Lower leg skin (tissue), 4 donors: ENCODE measurements at places on chromosomes 5 and 9. TPM values are rescaled to one million over a fixed set of nuclear protein-coding genes. Genes with fewer than 3 reads are reported as not detected.

GRCh38 chr5:180343831-180344695, 9.1 kb downstream of the GFPT2 start:
- DNase-seq = no peak

DNA sequence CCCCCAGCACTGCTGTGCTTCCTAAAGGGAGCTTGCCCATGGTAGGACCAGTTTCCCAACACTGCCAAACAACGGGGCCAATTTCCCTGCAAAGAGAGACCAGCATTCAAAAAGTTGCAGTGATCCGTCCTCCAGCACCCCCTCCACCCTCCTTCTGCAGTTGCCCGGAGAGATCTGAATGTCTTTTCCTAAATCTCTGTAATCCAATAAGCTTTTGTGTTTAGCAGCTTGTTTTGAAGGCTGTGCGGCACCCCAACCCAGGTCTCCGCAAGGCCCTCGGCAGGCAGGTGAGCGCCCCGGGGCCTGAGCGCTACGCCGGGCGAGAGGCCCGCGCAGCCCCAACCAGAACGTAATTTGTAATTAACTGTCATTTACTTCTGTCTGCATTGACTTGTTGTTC, 366.9 kb upstream of the IRX2 start:
- DNase-seq = no peak

- DNase-seq = no peak
Observed at GRCh38 chr5:35513612-35514011, 104.1 kb upstream of the SPEF2 start.

DNA sequence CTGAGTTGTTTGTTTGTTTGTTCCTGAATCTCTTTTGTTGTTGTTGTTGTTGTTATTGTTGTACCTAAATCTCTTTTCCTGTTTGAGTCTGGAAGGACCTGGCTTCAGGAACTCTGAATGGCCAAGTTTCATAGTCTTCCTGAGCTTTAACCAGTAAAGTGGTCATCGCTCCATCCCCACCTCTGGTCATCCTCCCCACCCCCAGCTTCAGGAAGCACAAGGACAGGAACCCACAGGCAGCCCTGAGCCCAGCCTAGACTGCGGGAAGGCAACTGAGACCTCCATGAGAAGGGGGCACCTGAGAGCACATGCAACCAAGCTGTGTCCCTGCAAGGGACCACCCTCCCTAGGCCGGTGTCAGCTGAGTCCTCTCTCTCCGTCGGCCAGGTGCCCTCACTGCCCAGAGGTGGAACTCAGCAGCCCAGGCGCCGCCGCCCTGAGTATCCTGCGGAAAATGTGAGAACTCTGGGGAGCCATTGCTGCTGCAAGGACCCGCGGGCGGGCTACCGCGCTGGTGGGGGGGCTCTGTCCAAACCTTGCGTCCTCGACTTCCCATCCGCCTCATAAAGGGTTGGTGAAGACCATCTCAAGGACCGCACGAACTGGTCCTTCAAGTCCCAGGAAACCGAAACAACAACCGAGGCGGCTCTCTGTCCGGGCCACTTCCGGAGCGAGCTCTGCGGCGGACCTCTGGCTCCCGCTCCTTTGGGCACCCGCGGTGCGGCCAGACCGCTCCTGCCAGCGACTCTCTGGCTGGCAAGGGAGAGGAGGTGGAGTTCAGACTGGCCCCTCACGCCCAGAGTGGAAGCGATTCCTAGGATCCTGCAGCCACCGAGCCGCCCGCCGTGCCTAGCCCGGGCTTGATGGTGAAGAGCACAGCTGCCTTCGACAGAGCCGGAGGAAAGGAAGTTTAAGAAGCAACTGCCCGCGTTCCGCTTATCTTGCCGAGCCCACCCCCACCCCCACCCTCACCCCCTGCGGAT, 4.2 kb downstream of the BARX1 start:
- peak; percentile 85 for DNase-seq

DNA sequence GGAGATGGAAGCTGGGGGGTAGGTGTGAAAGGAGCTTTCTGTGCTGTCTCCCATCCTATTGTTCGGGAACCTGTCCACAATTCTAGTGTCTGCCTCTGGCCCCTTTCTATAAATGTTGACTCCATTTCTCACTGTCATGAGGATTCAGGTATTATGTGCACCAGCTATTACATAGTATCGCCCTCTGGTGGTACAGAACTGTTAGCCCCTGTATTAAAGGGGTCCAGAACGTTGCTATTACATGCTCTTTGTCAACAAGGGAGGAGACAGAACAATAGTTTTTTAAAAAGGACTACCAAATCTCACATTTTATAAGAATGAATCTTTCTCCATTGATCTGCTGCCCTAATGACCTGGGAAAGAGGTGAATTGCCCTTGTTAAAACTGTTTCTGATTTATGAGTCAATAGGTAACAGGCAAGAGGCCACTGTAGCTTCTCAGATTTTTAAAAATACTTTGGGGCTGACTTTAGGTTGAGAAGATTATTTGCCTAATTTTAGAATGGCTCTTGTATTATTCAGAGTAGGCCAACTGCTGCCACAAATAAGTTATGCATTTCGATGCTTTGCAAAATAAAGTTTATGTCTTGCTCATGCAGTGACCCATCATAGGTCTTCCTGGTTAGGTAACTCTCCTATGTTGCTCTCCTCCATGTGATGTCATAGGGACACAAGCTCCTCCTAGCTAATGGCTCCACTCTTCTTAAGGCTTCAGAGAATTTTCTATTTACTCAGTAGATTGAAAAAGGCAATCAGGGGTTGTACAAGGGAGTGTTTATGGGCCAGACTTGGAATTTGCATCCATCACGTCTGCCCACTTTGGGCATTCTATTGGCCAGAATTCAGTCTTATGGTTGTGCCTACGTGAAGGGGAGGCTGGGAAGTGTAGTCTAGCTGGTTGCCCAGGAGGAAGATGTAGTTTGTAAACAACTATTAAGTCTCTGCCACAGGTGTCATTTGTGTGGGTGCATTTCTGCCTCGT, 20.8 kb downstream of the DCANP1 start:
- DNase-seq = no peak

- no peak for DNase-seq
Observed at GRCh38 chr9:83007521-83008300, 55.2 kb downstream of the RASEF start.

DNA sequence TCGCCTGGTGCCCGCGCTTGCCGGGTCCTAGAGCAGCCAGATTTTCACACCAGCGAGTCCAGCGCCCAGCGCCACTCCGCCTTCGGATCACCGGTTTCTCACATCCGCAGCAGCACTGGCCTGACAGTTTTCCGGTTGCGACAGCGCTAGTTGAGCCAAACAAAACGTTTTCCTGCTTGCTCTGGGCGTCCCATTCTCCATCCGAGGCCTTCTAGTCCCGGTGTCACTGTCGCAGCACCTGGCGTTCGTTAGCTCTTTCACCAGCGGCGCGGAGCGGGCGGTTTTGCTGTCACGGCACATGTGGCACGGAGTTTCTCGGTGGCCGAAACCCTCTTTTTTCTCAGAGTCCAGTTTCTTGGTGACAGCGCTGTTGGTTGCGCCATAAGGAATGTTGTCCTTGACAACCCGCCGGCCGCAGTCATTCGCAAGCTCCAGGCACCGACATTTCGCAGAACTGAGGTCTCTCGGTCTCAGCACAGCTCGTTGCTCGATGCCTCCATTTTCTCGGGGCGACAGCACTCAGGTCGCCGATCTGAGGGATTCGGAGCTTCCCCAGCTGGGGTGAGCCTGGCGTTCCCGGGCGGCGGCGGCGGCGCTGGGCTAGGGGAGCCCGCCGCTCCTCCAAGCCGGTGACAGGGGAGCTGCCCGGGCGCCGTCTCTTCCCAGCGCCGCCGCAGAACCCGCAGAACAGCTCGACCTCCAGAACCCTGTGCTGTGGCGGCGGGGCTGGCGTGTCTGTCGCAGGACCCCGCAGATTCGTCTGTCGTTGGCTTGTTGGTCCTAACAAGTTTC, 47.8 kb downstream of the ANXA2R start:
- peak; percentile 98 for DNase-seq

DNA sequence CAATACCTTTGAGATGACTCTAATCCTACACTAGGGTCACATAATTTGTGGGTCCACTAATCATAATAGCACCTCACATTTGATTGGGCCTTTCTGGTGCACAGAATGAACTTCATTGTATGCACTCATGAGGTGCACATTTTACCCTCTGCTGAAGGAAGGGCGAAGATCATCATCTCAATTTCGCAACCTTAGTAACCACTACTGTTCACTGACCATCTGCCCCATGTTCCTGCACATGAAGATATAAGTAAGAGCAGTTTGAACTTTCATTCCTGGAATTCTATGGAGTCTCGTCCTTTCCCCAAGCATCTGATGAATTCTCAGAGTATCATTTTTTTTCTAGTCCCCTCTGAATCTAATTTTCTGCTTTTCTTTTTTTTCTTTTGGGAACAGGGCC, 21.2 kb downstream of the GAS1 start:
- no peak for DNase-seq

DNA sequence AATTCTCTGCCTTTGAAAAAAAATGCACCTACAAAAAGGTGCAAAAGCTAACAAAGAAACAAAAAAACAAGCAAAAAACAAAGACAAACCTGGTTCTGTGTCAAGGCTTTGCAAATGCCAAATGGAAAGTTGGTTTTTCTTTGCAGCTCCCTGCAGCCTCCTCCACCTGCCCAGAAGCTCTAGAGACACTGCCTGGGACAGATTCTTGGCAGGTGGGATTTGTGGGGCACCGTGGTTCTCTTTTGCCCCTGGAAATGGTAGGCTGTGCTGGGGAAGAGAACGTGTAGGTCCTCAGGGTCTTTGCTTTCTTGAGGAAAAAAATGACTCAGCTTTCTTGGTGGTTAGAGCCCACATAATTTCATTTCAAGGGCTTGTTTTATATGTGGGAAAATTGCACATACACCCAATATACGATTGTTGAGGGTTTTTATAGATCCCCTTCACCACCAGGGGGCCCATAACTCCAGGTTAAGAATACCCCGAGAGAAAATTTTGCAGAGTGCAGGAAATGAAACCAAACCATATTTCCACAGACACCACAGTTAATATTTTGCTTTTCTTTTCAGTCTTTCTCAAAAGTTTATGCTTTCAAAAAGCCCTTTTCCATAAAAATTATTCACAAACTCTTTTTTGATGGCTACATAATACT, 58.7 kb downstream of the NXNL2 start:
- peak; percentile 50 for DNase-seq

DNA sequence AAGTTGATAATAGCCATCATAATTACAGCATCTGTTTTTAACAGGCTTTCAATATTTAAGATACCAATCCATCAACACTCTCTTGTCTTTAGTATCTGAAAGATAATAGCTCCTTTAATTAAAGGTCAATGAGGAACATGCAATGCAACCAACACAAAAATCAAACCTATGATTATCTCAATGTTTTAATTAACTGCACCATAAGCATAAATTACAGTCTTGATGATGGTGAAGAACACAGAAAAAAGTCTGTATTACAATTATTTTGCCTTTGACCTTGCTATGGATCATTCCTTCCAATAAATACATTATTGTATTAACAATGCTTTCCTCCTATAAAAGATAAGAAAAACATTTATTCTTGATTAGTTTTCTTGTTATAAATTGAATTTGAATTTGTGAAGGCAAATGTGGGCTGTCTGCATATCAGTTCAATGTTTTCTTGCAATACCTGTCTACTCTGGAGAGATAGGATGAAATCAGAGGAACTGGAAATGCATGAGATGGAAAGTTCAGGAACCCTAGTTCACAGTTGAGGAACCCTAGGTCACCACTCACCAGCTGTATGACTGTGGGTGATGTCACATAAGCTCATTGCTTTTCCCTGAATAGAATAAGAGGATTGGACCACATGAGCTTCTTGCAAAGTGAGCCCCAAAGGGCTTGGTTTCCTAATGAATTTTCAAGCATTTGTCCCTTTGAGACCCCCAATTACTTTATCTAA, 58.5 kb upstream of the ANXA1 start:
- DNase-seq = no peak

GRCh38 chr5:174272671-174273070, 227.2 kb downstream of the NSG2 start:
- no peak for DNase-seq

GRCh38 chr5:2378976-2379375, 372.5 kb downstream of the IRX2 start:
- DNase-seq = no peak

DNA sequence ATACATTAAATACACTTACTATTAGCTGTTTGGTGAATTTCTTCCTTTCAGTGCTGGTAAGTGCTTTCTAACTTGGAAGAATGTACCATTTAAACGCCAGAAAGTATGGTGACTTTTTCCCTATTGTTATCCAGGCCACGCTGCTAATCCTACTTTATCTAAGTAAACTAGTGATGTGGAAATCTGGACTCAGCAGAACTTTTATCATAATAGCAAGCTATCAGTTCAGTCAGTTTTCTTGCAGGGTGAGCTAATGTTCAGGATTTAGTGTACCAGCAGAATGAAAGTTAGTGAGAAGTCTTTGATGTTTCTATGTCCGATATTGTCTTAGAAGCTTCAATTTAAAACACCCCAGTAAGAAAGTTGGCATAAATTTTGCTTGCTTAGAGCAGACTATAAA, 72.2 kb downstream of the HSD17B4 start:
- DNase-seq = no peak

GRCh38 chr5:79133121-79133656, 21.6 kb downstream of the BHMT start:
- DNase-seq = no peak

DNA sequence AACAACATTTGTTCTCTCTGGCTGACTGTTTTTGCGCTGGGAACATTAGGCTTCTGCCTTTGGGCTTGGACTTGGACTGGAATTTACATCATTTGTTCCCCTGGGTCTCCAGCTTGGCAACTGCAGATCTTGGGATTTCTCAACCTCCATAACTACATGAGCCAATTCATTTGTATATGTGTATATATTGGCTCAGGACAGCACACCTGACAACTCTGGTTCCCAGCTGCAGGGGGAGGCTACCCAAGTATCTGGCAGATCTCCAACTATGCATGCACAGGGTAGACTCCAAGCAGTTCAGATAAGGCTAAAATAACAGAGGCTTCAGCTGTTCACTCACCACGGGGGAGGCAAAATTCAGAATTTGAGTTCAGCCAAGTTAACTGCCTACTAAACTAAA, 31.6 kb upstream of the F2RL1 start:
- DNase-seq = no peak

GRCh38 chr9:113349066-113349444, 286 bp upstream of the BSPRY start:
- no peak for DNase-seq

- no peak for DNase-seq
Observed at GRCh38 chr9:79615038-79615437, 43.3 kb downstream of the TLE4 start.

- DNase-seq = no peak
Observed at GRCh38 chr9:8895106-8895860, 1095.7 kb upstream of the DMAC1 start.

GRCh38 chr5:139710319-139711066, 62.3 kb downstream of the CXXC5 start:
- DNase-seq = peak; percentile 36

The TCF7 gene
- total RNA-seq = 5.9 TPM

The SH3TC2 gene
- 1.1 TPM for total RNA-seq

The HSPB3 gene
- 0.91 TPM for total RNA-seq

The MARCHF11 gene
- not detected for total RNA-seq

The PCDHGA3 gene
- 3.5 TPM for total RNA-seq

The PCDHGA11 gene
- 6.9 TPM for total RNA-seq

The CAVIN4 gene
- total RNA-seq = 0.29 TPM

The DDX31 gene
- total RNA-seq = 24.1 TPM

The SPINK4 gene
- total RNA-seq = not detected
